Fibroblast of skin of right biceps (primary cell): ENCODE measurements at places on chromosomes 5 and 9.

- DNase-seq = no peak
These were observed 32.6 kb upstream of the ACO1 start for GRCh38 chr9:32351845-32352244.

- DNase-seq = no peak
These were observed 7.3 kb downstream of the UBTD2 start for GRCh38 chr5:172276214-172276613.

GRCh38 chr9:133538176-133538575 is 3.7 kb downstream of the ADAMTSL2 start:
- no peak for DNase-seq

GRCh38 chr9:105670315-105670714 is 8.1 kb downstream of the TAL2 start:
- DNase-seq = no peak

DNA sequence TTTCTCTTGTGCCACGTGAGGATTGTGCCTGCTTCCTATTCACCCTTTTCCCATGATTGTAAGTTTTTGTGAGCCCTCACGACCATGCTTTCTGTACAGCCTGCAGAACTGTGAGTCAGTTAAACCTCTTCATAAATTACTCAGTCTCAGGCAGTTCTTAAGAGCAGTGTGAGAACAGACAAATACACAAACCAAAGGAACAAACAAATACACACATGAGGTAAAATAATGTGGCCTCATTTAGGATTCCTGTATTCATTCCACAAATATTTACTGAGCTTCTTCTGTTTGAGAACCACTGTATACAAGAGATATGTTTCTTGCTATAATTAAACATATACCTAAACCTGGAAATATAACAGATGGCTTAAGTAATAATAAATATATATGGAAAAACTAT is 760.3 kb downstream of the CDH9 start:
- DNase-seq = no peak

DNA sequence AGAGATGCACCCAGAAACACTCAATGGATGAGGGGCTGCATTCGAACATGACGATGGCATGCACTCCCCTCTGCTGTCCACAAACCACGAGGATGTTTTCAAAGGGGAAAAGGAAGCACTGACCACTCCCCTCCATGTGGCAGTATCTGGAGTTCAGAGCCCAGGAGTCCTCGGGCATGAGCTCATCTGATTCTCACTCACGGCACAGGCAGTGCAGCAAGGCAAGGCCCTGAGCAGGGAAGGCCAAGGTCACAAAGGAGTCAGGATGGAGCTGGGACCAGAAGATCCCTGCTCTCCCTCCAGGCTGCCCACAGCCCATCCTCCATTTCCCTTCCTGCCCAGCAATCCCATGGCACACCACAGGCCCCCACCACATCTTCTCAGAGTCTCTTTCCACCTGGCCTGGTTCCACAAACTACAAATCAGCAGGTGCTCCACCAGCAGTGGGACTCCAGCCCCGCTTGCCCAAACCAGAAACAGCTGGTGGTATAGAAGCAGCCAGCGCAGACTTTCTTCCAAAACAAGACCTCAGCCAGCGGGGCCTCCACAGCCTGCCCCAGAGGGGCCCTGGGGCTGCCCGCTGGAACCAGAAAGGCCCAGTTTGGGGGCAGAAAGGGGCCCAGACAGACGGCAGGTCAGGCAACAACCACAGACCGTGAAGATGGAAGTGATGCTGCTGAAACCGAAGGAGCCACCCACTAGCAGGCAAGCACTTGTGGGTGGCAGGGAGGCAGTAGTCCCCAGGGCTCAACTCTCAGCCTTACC is 12.2 kb downstream of the TNIP1 start:
- no peak for DNase-seq

- peak; percentile 53 for DNase-seq
These were observed 23.6 kb downstream of the SCAI start for GRCh38 chr9:125119643-125120286.

DNA sequence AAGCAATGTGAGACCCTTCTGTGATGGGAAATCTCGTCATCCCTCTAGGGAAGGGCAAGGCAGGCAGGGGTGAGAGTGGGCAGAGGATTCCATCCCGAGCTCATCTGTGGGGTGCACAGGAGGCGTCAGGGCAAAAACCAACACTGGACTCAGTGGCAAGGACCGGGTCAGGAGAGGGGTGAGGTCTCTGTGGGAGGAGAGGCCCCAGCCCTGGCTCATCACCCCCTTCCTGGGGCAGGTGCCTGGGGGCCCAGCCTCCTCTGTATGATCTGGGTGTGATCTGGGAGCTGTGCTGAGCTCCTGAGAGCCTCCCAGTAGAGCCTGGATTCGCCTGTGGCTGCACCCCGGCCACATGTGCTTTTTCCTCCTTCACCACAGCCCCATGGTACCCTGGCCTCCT is 597 bp downstream of the SPATA31E1 start:
- DNase-seq = no peak

- no peak for DNase-seq
These were observed 10.4 kb upstream of the FAM120AOS start for GRCh38 chr9:93463638-93464248.

DNA sequence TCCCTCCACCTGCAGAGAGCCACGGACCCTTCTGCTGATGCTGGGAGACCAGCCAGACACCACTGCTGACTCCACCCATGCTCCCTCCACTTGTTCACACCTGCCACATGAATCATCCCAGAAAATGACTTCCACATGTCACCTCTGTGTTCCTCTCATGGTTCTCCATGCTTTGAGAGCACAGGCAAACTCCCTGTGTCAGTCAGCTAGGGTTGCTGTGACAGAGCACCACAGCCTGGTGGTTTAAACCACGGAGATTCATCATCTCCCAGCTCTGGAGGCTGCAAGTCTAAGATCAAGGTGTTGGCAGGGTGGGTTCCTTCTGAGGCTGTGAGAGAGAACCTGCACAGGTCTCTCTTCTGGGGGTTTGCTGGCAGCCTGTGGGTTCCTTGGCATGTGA is 381.4 kb downstream of the GADD45G start:
- no peak for DNase-seq

DNA sequence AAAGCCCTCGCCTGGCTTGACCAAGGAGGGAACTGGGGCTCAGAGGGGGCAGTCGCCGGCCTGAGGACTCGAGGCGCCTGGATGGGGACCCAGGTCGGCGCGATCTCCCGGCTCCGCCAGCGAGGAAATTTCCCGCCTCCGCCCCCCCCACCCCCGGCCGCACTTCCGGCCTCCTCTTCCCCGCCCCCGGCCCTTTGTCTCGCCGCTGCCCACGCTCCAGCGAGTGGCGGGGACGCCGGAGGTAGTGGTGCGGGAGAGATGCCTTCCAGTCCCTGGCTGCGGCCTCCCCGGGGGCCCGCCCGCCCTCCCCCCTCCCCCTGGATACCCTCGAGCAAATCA is 448 bp upstream of the GPRIN1 start:
- DNase-seq = no peak
